Activated naive CD8-positive, alpha-beta T cell treated with anti-CD3 and anti-CD28 coated beads, Interleukin-2, amount 50 U/mL, for 24 hours (primary cell): ENCODE measurements at places on chromosomes 12 and 14.

GRCh38 chr12:64666054-64666914 is 56.0 kb downstream of the RASSF3 start:
- peak overlapping the region; percentile 97 for H3K27ac ChIP-seq
- no peak for DNase-seq
- peak overlapping the region; percentile 54 for H3K4me3 ChIP-seq
- no peaks in the 10 kb centered on the region for H3K27me3 ChIP-seq
- H3K4me1 ChIP-seq: peaks cover 84% of the 10 kb centered on the region

- no peak overlapping the region for H3K27ac ChIP-seq
- no peak for DNase-seq
- peak overlapping the region; percentile 20 for H3K4me3 ChIP-seq
Observed at GRCh38 chr14:103819503-103820307, 27.7 kb downstream of the PPP1R13B start.

DNA sequence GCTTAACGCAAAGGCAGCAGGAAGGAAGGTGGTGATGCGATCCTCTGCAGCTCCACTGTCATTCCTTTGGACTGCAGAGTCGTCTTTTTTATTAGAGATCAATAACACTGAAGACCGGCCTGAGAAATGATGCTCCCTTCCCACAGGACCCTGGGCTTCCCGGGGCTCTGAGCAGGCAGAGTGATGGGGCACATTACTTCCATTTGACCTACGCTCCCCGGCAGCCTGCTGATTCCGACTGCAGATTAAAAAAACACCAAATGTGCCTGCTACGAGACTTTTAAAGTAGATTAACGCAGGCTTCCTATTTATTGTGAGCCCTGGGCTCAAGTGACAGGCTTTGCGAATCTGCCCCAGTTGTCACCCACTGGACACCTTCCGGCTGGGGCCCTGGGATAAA is 37.5 kb downstream of the KCNA1 start:
- no peaks in the 10 kb centered on the region for H3K36me3 ChIP-seq
- H3K27me3 ChIP-seq: peaks cover 5% of the 10 kb centered on the region
- no peak for DNase-seq
- no peak overlapping the region for H3K4me3 ChIP-seq
- no peaks in the 10 kb centered on the region for H3K4me1 ChIP-seq

DNA sequence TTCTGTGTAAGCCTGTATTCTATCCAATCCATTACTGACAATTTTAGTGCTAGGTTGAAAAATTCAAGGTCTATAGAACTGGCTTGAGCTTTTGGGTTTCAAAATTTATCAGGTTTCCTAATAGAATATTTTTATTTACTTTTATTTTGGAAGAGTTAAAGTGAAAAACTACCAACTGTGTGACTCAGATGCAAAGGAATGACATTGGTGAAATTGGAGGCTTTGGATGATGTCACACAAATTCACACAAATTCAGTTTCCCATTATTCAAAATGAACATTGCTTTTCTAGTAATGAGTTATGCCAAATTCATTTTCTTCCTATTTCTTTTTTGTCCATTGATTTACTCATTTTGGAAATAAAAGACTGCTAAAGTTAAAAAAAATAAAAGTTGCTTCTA is 186.9 kb downstream of the ALX1 start:
- H3K4me3 ChIP-seq: no peak overlapping the region
- no peaks in the 10 kb centered on the region for H3K36me3 ChIP-seq
- no peak for DNase-seq
- H3K27me3 ChIP-seq: no peaks in the 10 kb centered on the region

GRCh38 chr14:23141706-23142444 is 22.8 kb upstream of the CEBPE start:
- DNase-seq: no peak
- no peaks in the 10 kb centered on the region for H3K27me3 ChIP-seq
- no peak overlapping the region for H3K27ac ChIP-seq
- peaks cover 1% of the 10 kb centered on the region for H3K4me1 ChIP-seq
- no peaks in the 10 kb centered on the region for H3K36me3 ChIP-seq

- H3K27ac ChIP-seq: no peak overlapping the region
- H3K36me3 ChIP-seq: no peaks in the 10 kb centered on the region
- H3K4me3 ChIP-seq: no peak overlapping the region
- H3K27me3 ChIP-seq: no peaks in the 10 kb centered on the region
- no peak for DNase-seq
- H3K4me1 ChIP-seq: no peaks in the 10 kb centered on the region
Observed at GRCh38 chr12:63220921-63221320, 69.9 kb upstream of the AVPR1A start.

DNA sequence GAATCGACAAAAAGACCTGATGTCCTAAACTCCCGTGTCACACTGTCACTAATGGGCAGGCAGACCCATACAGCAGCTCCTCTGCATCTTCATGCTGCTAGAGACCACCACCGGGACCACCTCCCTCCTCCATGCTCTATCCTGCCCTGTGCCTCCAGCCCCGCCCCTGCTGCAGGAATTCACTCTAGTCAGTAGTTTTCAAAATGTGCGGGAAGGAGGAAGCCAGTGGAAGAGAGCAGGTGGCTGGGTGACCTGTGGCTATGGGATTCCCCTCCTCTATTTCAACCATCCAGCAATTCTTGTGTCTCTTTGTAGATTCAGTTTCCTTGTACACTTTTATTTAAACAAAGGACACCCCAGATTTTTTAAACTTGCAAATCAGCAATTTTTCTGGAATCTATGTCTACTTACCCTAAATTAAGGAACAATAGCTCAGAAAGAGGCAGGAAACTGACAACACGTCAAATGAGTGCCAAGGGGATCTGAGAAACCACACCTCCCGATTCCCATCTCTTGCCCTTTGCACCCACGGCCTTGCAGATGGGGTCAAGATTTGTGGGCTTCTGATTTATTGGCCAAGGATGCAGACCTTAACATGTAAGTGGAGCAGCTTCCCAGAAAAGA is 20.4 kb upstream of the MAP1LC3B2 start:
- H3K27ac ChIP-seq: no peak overlapping the region
- no peak for DNase-seq
- no peaks in the 10 kb centered on the region for H3K27me3 ChIP-seq
- peaks cover 49% of the 10 kb centered on the region for H3K4me1 ChIP-seq
- no peaks in the 10 kb centered on the region for H3K36me3 ChIP-seq

GRCh38 chr12:89523843-89524540 is 604 bp downstream of the GALNT4 start:
- H3K27me3 ChIP-seq: no peaks in the 10 kb centered on the region
- peak overlapping the region; percentile 93 for H3K4me3 ChIP-seq
- DNase-seq: no peak
- H3K36me3 ChIP-seq: peaks cover 28% of the 10 kb centered on the region
- H3K4me1 ChIP-seq: peaks cover 58% of the 10 kb centered on the region
- peak overlapping the region; percentile 87 for H3K27ac ChIP-seq
